Stimulated activated CD4-positive, alpha-beta T cell treated with anti-CD3 and anti-CD28 coated beads, Interleukin-2, amount 100 ng/mL, for 24 hours (primary cell): ENCODE measurements at places on chromosomes 1 and 21.

DNA sequence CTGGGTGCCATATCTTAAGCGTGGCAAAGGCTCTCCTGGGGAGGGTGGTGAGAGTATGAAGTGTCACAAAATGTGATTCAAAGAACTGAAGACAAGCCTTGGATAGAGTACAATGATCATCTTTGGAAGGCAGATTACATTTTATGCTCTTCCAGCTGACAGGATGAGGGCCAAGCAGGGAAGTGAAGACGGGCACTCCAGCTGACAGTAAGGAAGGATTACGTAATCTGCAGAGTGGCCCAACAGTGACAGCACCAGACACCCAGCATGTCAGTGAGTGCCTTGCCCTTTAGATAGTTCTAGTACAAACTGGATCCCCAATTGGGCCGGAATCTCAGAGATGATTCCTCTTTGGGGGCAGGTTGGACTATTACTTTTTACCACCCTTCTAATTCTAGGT, 52.7 kb downstream of the UBE2T start:
- no peak for DNase-seq

DNA sequence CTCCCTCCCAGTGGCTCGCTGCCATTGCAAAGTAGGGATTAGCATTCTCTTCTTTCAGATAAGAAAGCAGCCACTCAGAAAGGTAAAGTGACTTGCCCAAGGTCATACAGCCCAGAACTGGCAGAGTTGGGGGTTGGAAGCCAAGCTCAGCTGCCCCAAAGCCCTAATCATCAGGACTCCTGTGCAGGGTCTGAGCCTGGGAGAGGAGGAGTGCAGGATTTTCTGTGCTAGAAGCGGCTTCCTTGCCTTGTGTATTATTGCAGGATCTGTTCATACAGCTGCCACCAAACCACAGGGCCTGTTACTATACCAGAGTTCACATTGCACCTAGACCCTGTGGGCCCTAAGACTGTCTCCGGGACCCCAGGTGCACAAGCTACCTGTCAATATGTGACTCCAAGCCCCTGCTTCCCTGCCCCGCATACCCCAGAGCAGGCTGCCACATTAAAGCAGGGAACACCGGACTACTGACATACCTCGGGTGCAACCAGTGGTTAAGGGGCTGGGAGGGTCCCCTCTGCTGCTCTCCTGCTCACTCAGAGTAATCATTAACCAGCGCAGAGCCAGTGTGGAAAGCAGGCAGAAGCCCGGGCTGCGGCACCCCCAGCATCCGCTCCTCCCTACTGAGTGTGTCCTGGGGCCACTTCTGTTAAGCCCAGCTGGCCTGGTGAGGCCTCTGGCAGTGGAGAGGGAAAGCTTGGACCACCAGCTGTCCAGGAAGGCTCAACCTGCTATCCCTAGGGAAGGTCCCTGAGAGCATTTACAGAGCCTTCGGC, 15.8 kb downstream of the HSPG2 start:
- DNase-seq, result no peak

- no peak for DNase-seq
Observed at GRCh38 chr1:32263744-32264143, 12.7 kb downstream of the LCK start.

- DNase-seq, result no peak
Observed at GRCh38 chr1:207984831-207985572, 74.1 kb upstream of the CD34 start.

GRCh38 chr1:5644281-5645134, 347.7 kb downstream of the NPHP4 start:
- no peak for DNase-seq

DNA sequence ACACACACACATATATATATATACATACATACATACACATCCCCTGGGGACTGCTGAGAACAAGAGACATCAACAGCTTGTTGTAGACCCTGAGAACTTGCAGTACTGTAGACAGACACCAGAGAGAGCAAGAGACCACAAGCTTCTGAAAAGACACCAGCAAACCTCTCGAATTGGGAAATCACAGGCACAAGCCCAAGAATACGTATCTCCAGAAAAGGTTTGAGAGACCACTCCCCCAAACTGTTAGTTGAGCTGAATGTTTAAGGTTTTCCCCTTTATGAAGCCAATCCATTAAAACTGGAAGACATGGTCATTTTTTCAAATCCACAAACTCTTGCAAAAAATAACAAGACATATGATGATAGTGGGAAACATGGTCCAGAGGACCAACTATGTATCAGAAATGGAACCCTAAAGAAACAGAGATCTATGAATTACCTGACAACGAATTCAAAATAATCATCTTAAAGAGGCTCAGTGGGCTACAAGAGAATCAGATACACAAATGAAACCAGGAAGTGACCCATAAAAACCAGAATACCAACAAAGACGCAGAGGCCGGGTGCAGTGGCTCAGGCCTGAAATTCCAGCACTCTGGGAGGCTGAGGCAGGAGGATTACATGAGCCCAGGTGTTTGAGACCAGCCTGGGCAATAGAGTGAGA, 45.1 kb downstream of the SLC2A1 start:
- DNase-seq, result peak; percentile 66

DNA sequence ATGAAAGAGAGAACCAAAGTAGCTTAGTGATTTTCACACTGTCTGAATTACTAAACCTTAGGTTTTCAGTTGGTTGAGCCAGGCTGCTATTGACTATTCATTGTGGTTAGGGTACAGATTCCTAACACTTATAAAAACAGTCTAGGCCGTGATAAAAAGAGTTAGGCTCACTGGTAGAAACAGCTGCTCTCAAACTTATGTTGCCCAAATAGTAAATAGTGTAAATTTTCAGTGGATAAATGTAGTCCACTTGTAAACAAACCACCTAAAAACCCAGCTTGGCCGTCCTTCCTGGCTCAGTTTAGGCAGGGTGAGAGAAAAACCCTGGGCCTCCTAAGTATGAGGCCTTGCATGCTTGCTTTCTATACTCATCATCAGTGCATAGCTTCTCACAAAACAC, 34.9 kb downstream of the ARID1A start:
- DNase-seq, result no peak

GRCh38 chr1:39081271-39082009, 55.3 kb downstream of the NDUFS5 start:
- DNase-seq, result no peak

- DNase-seq, result no peak
Observed at GRCh38 chr1:20480951-20481617, 4.9 kb downstream of the CAMK2N1 start.

GRCh38 chr1:33575324-33575879, 103.0 kb downstream of the ZSCAN20 start:
- no peak for DNase-seq

- DNase-seq, result no peak
Observed at GRCh38 chr1:84403347-84403746, 5.1 kb downstream of the DNASE2B start.

DNA sequence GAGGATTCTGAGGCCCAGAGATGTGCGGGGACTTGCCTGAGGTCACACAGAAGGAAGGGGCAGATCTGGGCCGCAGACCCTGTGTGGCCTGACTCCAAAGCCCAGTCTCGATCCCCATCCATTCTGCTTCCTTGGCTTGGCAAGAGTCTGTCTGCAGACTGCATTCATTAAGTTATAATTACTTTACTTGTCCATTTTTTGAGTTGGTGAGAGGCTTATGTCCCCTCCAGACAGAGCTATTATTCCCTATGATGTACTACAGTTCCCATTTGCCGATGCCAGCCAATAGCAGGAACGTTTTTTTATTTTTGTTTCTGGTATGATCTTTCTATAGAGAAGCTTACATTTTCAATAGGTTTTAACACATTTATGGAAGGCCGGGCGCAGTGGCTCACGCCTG, 101.5 kb downstream of the ARHGEF10L start:
- DNase-seq, result no peak

DNA sequence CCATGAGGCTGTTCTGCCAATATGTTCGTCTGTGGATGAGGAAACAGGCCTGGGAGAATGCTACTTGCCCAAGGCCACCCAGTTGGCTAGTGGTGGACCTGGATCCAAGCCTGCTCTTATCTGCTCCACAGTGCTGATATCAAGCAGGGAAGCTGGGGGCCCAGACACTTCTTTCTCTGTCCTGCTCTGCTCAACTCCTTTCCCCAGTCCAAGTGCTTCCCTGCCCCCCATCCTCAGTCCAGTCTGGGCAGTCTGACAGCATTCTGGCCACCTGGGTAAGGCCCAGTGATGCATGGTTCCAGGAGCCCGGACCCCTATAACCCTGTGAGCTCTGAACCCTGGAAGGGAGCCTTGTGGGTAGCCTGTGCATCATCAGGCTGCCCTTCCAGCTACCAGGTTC, 4.2 kb upstream of the PAQR7 start:
- no peak for DNase-seq

DNA sequence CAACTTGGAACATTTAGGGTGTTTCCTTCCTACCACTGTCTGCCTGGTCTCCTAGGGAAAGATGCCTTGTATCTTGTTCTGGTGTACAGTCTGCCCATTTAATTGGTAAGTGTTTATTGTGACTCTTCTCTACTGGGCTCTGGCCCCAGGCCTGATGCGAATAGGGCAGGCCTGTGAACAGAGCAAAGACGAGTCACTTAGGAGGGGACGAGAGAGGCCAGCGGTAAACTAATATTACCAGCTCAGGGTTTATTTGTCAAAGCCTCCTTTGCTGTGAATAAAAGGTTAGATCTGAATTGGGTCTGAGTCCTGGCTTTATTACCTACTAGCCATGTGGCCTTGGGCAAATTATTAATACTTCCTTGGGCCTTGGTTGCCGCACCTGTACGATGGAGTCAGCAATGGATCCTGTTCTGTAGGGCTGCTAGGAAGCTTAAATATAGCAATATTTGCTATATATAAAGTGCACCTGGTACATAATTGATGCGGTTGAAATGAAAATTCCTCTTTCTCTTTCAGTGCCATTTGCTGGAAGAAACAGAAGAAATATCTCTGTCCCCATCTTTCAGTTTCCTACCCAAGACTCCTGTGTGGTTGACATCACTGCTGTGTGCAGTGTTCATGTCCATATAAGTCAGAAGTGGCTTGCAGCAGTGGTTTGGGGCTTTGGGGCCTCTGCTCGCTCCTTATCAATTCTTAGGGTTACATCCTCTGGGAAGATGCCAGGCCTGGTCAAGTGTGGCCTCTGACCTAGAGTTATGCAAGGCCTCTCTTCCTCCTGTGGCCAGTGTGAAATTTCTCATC, 32.4 kb downstream of the MAPKAPK2 start:
- DNase-seq, result no peak

- DNase-seq, result no peak
Observed at GRCh38 chr1:109271458-109271857, 11.5 kb downstream of the PSRC1 start.

GRCh38 chr1:58813361-58813760, 29.5 kb upstream of the JUN start:
- no peak for DNase-seq

GRCh38 chr1:153220606-153221303, 3.4 kb downstream of the PRR9 start:
- no peak for DNase-seq

DNA sequence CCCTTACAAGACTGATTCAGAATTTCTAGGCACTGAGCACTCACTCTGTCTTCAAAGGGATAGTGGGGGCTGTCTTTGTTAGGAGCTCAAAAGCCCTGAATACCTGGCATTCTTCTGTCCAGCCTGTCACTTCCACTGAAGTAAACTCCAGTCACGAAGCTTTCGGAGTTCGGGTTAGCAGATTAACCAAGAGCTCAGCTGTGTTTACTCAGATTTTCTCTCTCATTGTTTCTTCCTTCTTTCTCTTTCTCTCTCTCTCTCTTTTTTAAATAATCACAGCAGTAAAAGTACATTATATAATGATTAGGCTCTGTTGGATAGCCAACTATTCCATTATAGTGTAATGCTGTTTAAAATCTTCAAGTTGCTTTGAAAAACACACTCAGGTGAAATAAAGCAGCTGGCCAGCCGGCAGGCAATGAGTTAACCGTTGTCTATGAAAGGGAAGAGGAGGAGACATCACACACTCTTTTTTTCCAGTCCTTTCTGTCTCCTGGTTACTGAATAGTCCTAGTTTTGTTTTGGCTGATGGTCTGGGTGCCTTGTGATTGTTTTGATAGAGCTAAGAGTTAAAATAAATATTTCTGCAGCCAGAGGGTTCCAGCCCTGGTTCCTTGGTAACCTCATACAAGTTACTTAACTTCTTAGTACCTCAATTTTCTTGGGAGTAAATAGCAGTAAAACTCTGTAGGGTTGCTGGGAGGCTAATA, 89.8 kb downstream of the ADSS2 start:
- no peak for DNase-seq

DNA sequence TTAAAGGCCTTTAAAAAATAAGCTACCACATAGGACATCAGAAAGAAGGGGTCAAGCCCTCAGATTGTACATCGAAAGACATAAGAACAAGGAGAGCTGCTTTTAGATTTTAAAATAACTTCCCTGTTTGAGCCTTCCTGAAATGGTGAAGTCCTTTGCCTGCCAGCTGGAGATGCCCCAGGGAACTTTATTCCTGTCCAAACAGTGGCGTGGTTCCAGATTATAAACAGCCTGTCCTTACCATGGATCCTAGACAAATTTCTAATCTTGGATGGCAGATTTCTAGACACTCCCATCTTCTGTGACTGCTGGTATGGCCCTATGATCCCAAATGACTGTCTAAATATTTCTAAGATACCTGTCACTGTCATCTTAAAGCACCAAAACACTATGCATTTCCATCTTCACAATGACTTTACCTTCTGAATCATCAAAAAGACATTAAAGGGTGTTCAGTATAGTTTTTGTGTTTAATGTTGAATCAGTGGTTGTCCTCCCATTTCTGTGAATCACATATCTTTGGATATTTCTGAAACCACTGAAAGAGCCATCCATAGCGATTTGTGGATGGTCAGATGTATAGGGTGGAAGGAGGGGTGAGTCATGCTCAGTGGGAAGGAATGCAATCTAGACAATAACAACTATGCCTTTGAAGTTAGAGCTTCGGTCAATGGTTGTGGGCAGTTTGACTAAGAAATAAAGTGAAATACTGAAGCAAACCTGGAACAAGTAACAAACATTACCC, 23.2 kb downstream of the ILDR2 start:
- DNase-seq, result no peak

DNA sequence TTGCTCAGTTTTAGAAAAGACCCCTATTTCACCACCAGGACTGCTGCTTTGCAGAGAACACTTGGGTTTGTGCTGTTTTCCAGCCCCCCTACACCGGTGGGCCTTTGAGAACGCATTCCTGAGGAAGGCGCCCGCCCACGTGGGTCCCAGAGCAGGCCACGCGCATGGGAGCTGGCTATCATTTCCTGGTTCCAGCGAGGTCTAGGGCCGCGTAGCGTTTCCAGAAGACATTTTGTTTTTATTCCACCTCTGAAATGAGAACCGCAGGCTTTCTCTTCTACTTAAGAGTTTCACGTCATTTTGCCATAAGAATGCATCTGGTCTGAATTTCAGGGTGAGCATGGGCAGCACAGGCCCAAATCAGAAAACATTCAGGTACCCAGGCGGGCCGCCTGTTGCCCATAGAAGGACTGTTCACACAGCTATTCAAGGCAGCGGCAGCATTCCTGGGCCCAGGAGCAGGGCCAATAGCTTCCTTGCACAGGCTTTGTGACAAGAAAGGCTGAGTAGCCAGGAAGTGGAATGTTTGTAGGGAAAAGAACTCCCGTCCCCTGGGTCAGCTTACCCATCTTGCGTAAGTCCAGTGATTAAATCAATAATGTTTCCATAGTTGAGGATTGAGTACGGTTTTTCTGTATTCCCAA, 1.4 kb upstream of the KLHL21 start:
- DNase-seq, result peak; percentile 46

- DNase-seq, result no peak
Observed at GRCh38 chr1:16258591-16259135, 21.7 kb upstream of the CPLANE2 start.

- DNase-seq, result no peak
Observed at GRCh38 chr1:245091818-245092637, 62.8 kb upstream of the KIF26B start.

GRCh38 chr21:35860189-35860869, 200.0 kb downstream of the SETD4 start:
- DNase-seq, result no peak
